Stimulated activated CD4-positive, alpha-beta T cell treated with anti-CD3 and anti-CD28 coated beads, Interleukin-12 subunit alpha, Interleukin-12 subunit beta, amount 100 ng/mL, for 48 hours (primary cell): ENCODE measurements at places on chromosomes 12 and 14.

DNA sequence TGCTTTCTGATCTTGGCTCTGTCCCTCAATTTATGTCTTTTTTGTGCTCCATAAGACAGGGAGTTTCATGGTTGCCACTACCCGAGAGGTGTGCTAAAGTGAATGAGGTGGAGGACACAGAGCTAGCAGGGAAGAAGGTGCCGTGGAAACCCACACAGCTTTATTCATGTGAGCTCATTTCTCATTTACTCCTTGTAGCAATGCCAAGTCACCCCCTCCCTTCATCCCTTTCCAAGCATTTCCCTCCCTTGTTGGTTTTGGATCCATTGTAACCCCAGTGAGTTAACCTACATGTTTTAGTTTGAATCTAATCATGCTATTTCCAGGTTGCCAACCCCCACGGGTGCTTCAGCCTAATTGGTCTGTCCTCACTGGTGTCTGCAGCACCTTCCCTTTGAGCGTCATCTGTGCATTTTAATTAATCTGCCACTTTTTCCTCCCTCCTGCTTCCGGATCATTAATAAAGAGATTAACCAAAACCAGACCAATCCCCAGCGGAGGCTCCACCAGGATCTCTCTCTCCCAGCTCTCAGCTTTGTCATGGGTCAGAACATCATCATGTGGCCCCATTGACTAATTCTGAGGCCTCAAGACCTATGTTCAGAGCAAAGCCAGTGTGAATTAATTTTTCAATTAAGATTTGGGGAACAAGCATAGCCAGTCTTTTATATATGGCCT, 56.2 kb downstream of the NTF3 start:
- no peak for DNase-seq

DNA sequence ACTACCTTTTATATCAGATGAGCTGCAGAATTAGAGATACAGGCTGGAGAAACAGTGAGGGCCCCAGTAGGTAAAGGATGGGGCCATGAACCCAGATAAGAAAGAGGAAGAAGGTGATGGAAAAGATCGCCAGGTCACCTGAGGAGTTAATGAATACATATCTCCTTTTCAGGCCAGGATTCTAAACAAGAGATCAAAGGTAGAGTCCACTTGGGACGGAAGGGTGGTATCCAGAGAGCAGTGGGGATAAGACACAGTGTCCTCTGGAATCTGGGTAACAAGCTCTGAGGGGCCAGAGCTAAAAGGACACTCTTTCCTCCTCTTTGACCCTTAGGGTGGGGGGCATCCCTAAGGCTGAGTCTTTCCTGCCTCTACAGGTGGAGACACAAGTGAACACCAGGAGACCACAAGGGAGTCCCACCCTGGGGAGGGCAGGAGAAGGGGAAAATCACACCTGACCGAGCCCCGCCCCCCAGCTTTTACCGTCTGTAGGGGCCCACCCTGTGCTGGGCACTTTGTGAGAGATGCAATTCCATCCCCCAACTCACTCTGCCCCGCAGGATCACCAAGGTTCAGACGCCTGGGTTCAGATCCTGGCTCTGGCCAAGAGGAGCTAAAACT, 27.3 kb downstream of the SERPINA1 start:
- DNase-seq = no peak

DNA sequence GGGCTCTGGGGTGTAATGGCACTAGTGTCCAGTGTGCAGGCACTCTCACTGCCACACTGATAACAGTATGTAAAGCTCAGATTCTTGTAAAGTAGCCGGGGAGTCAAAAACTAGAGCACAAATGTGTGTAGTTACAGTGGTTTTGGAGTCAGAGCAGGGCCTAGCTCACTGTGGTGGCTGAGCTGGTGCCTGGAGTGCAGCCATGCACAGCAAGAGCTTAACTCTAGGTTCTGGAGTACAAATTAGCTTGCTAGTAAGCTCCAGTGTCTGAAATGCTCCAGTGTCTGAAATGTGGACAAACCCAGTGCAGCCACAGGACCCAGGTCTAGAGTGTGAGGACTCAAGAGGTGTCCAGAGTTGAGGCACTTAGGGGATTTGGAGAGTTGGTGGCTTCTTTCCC, 149.2 kb downstream of the MSRB3 start:
- no peak for DNase-seq

DNA sequence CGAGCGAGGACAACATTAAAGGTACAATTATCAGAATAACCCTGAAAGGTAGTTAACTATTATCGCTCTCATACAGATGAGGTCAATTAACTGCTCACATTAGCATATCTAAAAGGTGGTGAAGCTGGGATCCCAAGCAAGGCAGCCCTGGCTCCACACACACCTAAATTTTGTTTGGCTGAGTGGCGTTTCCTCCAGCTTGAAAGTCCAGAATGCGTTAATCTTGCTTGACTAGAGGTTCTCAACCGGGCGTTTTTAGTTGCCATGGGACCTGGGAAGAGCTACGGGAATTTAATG, 531 bp downstream of the DLGAP5 start:
- DNase-seq = peak; percentile 8

GRCh38 chr14:61652526-61653262, 42.6 kb upstream of the HIF1A start:
- DNase-seq = no peak

GRCh38 chr12:51262758-51263177, 7.4 kb downstream of the SMAGP start:
- no peak for DNase-seq

GRCh38 chr14:33689680-33690079, 261.2 kb downstream of the EGLN3 start:
- DNase-seq = no peak
